ENCODE measurements at places on chromosomes 2 and 18.
A peak's percentile ranks its signal among the peaks of the same experiment; 100 is the strongest.

DNA sequence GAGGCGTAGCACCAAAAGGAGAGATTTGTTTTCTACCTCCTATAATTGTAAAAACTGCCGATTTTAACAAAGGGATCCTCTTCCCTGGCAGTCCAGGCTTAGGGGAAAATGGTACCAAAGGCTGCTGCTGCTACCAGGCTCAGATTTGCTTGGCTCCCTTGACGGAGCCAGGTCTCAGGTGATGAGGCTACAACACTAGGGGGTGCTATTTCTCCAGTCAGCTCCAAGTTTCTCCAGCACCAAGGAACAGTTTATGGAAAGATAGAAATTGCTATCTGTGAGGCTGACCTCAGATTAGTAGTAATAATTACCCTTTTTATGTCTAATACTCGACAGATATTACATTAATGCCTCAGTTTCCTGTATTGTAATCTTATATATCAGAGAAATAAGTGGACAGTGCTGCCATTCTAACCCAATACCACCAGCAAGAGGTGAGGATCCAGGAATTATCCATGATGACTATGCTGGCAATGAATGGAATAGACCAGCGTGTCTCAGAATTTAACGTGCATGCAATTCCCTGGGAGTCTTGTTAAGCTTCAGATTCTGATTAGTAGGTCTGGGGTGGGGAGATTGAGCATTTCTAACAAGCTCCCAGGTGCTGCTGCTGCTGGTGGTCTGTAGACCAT is 111.3 kb downstream of the ESCO1 start:
- no peak for DNase-seq

- no peak for DNase-seq
These were observed 15.5 kb downstream of the AQP12A start for GRCh38 chr2:240707043-240707756.

- DNase-seq = peak; percentile 24
These were observed 134.8 kb downstream of the EIPR1 start for GRCh38 chr2:3242747-3243369.

- no peak for DNase-seq
These were observed 24.2 kb upstream of the CASP8 start for GRCh38 chr2:201235860-201236811.

DNA sequence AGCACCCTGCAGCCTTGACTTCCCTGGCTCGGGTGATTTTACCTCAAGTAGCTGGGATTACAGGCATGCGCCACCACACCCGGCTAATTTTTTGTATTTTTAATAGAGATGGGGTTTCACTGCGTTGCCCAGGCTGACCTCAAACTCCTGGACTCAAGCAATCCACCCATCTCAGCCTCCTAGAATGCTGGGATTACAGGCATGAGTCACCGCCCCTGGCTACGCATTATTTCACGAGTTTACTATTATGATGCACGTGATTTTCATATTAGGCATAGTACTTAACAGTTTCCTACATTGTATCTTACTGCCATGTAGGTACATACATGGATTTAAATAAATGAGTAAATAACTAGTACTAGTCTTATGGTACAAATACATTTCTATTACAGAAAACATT is 4.4 kb downstream of the DYNC2LI1 start:
- DNase-seq = no peak

GRCh38 chr2:179037807-179038206 is 12.1 kb downstream of the CCDC141 start:
- DNase-seq = no peak

DNA sequence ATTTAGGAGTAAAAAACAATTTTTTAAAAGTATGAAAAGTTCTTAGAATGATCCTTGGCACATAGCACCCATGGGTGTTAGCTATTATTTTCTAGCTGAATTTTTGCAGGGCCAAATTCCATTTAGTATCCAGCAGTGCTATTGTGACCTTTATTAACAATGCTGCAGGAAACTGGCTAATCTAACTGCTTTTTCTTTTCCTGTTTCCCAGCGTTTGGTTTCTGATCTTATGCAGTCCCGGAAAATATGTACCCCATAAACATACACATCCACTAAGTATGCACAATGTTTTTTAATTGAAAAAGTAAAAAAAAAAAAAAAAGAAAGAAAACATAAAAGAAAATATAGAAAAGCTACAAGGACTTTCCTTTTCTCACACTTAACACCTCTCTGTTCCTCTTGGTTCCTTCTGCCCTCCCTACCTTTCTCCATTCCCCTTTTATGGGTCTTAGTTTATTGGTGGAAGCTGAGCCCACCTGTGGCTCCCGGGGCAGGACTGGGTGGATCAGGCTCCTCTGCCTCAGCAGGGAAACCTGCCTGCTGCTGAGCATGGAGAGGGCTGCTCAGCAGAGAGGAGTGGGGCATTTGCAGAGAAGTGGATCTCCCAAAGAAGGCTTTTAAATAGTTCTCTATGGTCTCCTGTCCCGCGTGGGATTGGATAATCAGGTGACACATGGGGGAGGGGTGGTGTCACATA is 9.3 kb upstream of the SLC16A14 start:
- no peak for DNase-seq

GRCh38 chr2:155391613-155392130 is 693.2 kb downstream of the KCNJ3 start:
- no peak for DNase-seq

GRCh38 chr18:57727952-57728807 is 74.9 kb downstream of the ATP8B1 start:
- no peak for DNase-seq

GRCh38 chr18:38940863-38941531 is 1375.4 kb upstream of the CELF4 start:
- DNase-seq = peak; percentile 51

GRCh38 chr2:41598161-41598894 is 449.5 kb upstream of the PKDCC start:
- no peak for DNase-seq
